ENCODE measurements at places on chromosomes 2 and 18.

GRCh38 chr2:179031731-179032408 lies 18.1 kb downstream of the CCDC141 start:
- DNase-seq, result no peak

DNA sequence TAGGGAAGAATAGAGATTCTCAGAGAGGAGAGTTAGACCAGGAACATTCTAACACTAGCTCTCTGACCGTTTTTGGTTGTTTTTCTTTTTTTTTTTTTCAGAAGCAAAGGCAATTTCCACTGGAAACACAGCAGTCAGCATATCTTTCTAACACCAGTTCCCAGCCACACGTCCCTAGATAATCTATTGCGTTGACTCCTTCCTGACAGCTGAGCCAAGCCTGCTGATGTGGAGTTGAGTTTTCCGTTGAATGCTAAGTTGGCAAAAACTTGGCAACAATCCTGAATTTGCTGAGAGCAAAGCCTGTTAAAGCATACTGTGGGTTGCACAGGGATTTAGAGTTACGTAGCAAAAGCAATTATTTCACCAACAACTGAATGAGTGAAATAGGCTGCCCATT lies 19.3 kb downstream of the GAD1 start:
- DNase-seq, result no peak

- DNase-seq, result no peak
Measured at GRCh38 chr2:72457801-72458516, 310.3 kb upstream of the CYP26B1 start.

DNA sequence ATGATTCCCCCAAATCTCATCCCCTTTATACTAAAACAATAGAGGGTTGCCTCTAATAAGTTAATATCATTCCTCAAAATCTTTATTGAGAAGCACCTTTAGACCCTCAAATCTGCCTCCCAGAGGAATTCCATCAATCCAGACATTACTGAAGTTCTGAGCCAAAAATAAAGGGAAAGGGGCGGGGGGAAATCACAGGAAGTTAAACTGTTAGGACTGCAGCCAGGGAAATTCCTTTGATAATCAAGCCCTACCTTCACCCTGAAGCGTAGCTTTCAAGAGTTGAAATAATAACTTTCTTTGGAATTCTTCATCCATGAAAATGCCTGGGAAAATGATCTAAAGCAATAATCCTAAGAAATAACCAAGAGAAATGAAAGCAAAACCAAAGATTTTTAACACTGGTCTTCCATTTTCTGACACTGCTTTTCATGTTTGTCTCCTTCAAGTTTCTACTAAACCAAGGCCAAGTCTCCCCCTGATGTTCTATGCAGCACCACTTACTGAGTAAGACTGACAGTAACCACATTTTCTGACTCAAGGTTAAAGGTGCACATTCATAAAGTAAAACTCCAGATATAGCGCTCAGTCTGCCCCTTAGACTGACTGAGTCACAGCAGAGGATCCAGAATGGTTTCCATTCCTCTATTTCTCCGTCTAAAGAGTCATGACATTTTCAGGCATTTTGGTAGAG lies 78.2 kb downstream of the TCF4 start:
- no peak for DNase-seq

- no peak for DNase-seq
Measured at GRCh38 chr2:157897106-157897971, 21.2 kb upstream of the ACVR1 start.

DNA sequence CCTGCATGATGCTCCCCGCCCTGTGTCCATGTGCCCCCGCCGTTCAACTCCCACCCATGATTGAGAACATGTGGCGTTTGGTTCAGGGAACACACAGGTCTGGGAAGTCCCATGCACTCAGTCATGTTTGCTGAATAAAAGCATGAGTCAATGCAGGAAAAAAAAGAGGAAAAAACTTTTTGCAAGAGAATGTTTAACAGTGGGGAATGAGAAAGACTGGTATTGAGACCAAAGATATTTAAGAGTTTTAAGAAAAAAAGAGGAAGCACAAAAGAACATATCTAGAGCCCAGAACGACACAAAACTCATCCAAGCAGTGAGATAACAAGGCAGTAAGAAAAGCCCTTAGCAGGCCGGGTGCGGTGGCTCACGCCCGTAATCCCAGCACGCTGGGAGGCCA lies 279.2 kb upstream of the THSD7B start:
- no peak for DNase-seq

- DNase-seq, result no peak
Measured at GRCh38 chr2:27441226-27441926, 805 bp upstream of the KRTCAP3 start.

- no peak for DNase-seq
Measured at GRCh38 chr2:24658531-24659202, 134.5 kb downstream of the PTRHD1 start.

GRCh38 chr2:42256505-42256904 lies 87.4 kb downstream of the EML4 start:
- DNase-seq, result no peak

GRCh38 chr2:218028562-218029348 lies 26.0 kb upstream of the TNS1 start:
- no peak for DNase-seq

- DNase-seq, result no peak
Measured at GRCh38 chr2:203484266-203485112, 50.6 kb downstream of the RAPH1 start.

- DNase-seq, result no peak
Measured at GRCh38 chr18:74778191-74778847, 180.6 kb downstream of the ZNF407 start.

DNA sequence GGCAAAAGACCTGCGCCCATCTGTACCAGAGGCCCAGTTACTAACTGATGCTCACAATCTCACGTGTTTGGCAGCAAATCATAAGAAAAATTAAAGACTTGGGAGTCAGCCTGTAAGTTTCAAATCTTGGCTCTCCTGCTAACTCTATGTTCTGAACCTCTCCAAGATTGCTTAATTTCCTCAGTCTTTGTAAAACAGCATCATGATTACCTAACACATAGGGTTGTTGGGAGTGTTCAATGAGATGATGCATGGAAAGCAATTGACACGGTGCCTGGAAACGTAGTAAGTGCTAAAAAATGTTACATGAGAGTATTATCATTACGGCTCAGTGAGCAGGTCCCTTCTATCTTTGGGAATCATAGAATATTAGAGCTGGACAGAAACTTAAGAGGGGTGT lies 497.6 kb upstream of the TCF4 start:
- no peak for DNase-seq

DNA sequence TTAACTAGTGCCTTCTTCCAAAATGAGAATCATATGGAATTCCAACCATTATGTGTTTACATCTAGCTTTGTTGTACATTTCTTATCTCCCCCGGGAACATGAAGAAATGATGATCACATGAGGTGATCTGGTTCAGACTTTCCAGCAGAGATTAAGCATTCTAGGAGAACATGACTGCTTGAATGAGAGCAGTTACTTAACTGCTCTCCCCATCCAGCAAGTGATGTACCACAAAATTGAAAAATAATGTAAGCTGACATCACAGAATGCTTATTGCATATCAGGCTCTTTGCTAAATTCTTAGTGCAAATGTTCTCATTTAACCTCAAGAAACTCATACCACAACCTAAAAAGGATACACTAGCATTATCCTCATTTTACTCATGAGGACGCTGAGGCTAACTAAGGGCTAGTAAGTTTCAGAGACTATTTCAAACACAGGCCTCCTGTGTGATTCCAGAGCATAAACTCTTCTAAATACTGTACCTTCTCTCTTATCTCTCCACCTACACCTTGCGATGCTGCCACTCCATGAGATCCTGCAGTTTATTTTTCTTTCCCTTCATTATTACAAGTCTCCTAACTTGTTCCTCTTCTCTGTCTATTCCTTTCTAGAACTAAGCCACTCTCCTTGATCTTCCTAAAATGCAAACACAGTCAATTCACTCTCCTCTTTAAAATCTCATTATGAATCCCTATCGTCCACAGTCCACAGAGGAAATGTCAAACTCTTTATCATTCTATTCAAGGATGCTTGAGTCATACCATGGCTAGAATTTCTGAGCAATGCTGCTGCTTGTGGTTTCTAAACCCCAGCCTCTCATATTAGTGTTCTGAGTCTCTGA lies 1224.8 kb upstream of the ZEB2 start:
- DNase-seq, result no peak

DNA sequence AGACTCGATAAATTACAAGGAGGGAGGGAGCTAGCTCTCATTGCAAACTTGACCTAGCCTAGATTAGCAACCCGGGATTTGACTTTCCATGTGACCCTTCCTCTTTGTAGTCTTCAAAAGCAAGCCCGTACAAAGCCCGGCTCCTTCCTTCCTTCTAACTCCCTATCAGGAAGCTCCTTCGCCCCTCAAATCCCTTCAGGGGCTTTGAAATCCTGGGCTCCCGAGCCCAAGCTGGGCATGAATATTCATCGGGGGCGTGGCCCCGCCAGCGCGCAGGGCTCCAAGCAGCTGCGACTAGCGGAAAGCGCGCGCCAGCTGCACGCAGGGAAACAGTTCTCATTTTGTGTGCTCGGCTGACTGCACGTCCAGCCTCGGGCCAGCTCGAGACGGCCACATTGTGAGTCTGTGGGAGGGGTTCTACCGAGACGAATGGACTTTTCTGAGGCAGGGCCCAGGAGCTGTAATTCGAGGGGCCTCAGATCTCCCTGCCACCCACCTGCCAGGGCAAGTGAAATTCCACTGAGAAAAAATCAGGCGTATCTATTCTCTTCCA lies 84.0 kb upstream of the PELI1 start:
- peak; percentile 81 for DNase-seq

DNA sequence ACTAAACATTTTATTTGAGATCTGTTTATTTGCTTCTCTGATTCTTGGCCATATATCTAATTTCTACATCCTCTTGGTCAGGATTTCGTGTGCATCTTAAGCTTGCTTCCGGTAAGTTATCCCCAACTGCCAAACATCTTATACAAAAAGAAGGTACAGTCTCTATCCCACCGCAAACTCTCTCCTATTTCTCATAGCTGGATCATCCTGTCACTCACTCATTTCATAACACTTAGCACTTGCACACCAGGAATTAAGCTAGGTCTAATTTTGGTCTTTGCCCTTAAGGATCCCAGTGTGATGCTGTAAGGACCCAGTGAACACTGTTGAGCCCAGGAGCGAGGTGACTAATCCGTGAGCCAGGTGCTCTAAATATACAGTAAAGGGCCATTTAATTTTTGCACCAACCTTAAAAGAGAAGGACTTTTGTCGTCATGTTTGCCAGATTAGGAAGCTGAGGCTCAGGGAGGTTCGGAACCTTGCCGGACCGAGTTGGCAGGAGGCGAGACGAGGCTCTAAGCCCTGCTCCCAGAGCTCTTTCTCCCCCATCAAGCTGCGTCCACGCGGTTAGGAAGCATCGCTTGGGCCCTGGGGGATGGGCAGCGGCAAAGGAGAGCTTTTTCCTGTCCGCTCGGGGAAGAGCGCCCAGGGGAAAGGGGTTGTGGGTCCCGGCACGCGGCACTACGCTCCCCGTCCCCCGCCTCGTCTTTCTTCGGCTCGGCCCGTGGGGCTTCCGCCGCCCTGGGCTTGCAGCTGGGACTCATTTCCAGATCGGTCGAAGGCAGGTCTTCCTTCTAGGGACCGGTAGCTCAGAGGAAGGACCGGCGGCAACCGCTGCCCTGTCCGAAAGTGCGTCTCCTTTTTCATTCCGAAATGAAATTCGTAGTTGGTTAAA lies 4.1 kb upstream of the ITPRIPL1 start:
- no peak for DNase-seq
